ENCODE measurements at places on chromosomes 16 and 17.

DNA sequence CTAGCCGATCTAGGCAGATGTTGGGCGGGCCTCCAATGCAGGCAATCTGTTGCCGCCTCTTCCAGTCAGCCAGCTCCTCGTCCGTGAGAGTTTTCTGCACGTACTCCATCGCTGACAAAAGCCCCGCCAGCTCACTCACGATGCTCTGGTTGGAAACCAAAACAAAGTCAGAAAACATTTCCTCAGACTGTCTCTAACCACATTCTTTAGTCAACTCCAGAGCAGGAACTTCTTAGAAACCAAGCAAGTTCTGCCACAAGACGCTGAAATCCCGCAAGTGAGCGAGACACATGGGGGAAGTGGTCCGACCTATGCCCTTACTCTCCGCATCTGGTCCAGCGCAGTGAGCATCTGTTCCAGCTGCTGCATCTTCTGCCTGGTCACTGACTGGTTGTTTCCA lies 49.1 kb downstream of the STAT5A start:
- peak; percentile 78 for DNase-seq

DNA sequence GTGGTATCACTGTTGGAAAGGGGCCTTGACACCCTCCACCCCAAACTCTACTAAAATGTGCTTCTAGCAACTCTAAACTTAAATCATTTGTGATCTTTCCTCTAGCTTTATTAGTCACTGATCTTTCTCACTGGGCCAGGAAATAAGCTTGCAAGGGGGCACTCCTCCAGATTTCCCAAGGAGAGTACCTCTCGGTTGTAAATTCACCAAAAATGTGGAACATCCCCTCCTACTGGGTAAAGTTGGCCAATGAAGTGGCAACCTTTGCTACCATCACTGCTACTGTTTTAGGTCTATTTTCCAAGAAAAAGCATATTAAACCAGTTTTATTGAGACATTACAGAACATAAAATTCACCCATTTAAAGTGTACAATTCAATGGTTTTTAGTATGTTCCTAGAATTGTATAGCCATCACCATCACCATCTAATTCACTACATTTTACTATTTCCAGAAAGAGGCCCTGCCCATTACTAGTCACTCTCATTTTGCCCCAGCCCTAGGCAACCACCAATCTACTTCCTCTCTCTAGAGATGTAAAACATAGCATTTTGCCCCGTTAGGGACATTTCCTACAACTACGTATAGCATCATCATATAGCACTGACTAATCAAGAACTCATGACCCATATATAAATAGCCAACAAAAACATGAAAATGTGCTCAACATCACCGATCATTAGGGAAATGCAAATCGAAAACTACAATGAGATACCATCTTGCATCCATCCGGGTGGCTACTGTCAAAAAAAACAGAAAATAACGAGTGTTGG lies 44.6 kb upstream of the ADCY9 start:
- no peak for DNase-seq

DNA sequence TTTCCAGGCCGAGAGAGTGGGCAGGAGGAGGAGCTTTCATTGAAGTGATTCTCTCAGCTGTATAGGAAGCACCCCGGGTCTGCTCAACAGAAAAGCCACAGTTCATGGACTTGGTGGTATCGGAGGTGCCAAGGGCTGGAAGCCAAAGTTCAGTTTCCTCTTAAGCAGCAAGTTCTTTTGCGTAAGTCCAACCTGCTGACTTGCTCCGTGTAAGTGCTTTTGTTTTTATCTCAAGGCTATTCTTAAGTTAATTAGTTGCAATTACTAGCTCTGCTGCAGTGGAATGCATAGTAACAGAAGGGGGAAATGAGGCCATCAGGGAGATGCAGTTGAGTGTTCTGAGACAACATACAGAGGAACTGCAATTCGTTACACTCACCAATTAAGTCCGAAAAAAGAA lies 44.6 kb downstream of the SMIM36 start:
- no peak for DNase-seq

DNA sequence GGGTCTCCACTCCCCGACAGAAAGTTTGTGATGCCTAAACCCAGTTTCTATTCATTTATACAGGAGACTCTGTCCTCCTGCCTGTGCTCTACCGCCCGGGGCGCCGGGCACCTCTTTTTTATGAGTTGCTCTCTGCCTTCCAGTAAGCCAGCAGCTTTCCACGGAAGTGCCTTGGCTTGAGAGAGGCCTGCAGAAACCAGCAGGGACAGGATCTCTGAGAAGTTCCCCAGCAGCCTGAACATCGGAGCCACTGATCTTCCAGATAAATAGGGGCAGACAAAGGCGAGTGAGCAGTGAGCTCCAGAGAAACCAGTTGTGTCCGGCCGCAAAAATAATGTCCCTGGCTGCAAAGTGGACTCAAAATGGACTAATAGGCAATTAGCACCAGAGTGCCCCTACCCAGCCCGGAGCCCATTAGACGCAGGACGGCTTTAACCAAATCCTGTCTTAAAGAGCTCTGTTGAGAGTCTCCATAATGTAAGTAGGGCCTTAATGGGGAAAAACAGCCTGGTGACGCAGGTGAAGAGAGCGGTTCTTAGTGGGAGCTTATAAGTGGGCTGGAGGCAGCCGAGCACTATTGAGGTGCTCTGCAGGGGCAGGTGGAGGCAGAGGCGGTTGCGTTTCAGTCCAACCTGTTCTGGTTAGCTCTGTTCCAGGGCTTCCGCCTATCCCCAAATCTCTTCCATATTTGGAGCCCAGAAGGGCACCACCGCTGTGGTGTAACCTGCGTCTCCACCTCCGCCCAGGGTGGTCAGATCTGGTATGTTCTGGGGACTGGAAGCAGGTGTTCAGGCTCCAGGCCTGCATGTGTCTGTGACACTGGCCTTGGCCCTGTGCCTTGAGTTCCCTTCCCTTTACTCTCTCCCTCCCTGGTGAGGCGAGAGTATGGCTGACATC lies 74.1 kb downstream of the NT5M start:
- DNase-seq: no peak

- no peak for DNase-seq
These were observed 6.7 kb upstream of the SBK1 start for GRCh38 chr16:28285649-28286048.

DNA sequence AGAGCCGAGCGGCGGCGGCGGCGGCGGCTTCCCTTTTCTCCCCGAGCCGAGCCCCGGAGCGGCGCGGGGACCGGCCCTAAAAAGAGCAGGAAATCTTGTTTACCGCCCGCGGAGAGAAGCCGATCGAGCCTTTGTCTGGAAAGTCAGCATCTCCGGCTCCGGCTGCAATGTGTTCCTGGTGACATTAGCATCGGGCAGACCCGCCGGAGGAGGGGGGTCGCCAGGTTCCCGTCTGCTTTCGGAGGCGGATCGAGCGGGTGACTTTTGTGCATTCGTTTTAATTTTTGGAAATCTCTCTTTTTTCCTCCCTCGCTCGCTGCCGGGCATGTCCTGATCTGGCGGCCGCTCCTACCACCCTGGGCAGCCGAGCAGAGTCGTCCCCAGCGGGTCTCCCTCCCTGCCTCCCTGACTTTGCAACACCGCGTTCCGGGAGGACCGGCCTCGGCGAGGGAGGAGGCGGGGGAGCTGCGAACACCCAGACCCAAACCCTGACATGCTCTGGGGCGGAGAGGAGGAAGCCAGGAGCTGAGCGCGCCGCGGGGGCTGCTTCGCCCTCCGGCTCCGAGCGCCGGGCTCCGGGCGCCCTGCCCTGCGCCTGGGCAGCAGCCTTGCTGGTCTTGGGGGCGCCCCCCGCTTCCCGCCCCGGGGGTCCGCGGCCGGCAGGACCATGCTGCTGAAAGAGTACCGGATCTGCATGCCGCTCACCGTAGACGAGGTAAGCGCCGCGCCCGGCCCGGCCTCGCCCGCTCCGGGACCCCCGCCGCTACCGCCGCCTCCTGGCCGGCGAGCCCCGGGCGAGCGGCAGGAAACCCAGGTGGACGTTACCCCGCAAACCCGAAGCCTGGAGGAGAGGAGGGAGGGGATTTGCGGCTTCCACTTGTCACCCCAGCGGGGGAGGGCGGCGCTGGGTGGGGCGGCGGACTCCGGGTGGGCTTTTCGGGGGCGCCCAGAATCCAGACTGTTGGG lies 690 bp downstream of the PITPNC1 start:
- DNase-seq: peak; percentile 69
